Fibroblast of the aortic adventitia (primary cell): ENCODE measurements at places on chromosomes 13 and 19.
A peak's percentile ranks its signal among the peaks of the same experiment; 100 is the strongest.

DNA sequence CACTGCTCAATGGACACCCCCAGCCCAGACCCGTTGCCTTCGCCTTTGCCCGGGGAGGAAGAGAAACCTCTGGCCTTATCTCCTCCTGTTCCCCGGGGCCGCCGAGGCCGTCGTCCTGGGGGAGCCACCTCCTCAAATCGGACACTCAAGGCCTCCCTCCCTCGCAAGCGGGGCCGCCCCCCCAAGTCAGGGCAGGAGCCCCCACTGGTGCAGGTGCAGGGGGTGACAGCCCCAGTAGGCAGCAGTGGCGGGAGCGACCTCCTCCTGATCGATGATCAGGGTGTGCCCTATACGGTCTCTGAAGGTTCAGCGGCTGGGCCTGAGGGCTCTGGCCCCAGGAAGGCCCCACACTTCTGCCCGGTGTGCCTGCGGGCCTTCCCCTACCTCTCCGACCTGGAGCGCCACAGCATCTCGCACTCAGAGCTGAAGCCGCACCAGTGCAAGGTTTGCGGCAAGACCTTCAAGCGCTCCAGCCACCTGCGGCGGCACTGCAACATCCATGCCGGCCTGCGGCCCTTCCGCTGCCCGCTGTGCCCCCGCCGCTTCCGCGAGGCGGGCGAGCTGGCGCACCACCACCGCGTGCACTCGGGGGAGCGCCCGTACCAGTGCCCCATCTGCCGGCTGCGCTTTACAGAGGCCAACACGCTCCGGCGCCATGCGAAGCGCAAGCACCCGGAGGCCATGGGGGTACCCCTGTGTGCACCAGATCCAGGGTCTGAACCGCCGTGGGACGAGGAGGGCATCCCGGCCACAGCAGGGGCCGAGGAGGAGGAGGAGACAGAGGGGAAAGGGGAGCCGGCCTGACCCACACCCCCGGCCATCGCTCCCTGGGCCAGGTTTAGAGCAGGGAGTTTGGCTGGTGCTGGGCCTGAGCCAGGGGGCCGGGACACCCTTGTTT, 2.3 kb downstream of the ZNF524 start:
- no peak for DNase-seq

- DNase-seq, result no peak
Measured at GRCh38 chr13:113768018-113768905, 9.2 kb downstream of the TMEM255B start.

- no peak for DNase-seq
Measured at GRCh38 chr19:15640904-15641597, 354 bp downstream of the CYP4F3 start.

DNA sequence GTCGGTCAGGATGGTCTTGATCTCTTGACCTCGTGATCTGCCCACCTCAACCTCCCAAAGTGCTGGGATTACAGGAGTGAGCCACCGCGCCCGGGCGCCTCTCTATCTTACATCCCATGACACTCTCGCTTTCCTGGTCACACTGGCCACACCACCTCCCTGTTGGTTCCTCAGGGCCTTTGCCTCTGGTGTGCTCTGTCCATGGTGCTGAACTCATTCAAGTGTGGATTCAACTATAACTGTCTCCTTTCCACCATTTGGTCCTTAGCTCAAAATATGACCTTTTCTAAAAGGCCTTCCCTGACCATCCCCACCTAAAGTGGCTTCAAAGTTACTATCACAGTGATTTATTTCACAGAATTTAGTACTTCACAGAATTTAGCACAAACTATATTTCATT, 3.7 kb upstream of the SMIM17 start:
- DNase-seq, result peak; percentile 1

GRCh38 chr13:60944016-60944415, 471.6 kb downstream of the PCDH20 start:
- DNase-seq, result no peak

- peak; percentile 84 for DNase-seq
Measured at GRCh38 chr13:33307843-33308242, 22.3 kb upstream of the STARD13 start.

GRCh38 chr13:49731766-49732165, 40.5 kb upstream of the EBPL start:
- peak; percentile 78 for DNase-seq

- DNase-seq, result no peak
Measured at GRCh38 chr13:110425444-110425780, 118.3 kb downstream of the COL4A2 start.

- DNase-seq, result no peak
Measured at GRCh38 chr19:24051516-24051915, 35.5 kb upstream of the ZNF254 start.

GRCh38 chr19:19423322-19423721, 17.8 kb downstream of the GATAD2A start:
- no peak for DNase-seq

DNA sequence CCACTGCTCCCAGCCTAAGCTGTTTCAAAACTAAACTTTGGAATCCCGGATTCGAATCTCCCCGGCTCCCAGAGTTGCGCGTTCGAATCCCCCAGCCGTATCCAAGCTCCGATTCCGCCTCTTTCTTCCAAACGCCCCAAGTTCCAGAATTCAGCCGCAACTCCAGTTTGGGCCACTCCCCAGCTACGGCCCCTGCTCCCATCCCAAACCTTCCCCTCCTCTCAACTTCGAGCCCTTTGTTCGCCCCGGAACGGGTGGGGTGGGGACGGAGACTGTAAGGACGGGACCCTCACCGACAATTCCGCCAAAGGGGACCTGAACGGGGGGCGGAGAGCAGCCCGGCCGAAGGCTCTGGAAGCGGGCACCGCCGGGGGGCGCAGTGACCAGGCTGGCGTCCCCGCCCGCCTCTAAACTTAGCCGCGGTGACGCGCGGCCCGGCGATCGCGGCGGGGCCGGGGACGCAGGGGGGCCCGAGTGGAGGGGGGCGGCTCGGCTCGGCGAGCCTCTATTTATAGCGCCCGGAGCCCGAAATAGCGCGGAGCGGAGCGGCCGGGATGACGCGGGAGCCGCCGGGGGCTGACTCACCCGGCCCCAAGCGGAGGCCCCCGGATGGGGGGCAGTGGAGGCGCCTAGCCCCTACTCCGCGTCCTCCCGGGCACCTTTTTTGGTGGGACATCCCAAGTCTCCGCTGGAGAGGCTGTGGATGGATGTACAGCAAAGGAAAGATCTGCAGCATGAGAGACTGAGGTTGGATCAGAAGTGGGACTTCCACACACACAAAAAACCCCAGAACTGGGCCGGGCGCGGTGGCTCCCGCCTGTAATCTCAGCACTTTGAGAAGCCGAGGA, 4.9 kb upstream of the ERCC1 start:
- DNase-seq, result no peak

DNA sequence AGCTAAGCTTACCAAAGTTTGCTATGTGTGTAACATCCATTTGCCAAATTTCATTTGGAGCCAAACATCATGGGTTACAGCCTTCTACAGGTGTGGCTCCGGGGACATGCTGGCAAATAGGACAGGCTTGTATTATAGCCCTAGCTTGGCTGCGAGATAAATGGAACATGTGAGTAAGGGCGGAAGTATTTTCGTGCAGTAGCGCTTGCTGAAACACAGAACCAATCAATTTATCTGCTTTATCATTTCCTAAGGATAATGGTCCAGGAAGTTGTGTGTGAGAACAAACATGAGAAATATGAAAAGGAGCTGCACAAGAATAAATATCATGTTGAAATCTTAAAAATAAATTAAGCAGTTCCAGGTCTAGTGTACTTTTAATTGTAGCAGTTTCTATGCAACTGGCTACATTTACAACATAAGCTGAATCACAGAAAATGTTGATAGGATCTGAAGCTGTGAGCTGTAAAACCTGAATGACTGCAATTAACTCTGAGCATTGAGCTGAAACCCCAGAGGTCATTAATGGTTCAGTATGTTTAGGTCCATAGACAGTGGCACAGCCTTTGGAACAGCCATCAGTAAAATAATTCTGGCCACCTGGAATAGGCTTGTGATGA, 22.2 kb upstream of the ZNF100 start:
- no peak for DNase-seq

- no peak for DNase-seq
Measured at GRCh38 chr19:10284065-10284959, 2.4 kb upstream of the ICAM4 start.

DNA sequence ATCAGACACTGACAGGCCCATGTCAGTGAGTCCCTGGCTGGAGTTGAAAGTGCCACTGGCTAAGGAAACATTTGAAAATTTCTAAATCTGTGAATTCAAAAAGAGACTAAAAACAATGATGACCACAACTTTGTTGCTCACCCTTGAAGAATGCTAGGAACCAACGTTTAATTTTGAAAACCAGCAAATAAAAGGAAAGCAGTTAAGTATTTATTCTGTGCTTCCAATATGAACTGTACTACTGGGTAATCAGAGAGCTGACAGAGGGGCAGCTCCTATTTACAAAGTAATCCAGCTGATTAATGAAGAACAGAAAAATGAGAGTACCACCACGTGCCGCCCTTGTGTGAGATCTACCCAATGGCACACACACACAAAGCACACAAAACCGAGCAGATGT, 44.7 kb upstream of the LATS2 start:
- DNase-seq, result no peak

DNA sequence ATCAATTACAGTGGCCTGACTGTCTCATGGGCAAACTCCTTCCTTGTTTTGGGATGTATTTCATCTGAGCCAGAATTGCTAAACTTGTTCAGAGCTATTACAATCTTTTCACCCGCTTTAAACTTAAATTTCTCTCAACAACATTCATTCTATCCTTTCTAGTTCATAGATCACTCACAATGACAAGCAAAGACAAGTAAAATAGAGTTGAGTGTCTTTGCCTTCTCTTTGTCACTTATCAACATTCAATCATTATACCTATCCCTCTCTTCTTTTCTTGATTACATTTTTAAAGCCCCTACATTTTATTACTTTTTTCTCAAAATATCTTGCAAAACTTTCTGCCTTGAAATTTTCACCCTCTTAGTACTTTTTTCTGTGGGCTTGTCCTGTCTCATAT, 1113.1 kb downstream of the PCDH17 start:
- DNase-seq, result no peak

DNA sequence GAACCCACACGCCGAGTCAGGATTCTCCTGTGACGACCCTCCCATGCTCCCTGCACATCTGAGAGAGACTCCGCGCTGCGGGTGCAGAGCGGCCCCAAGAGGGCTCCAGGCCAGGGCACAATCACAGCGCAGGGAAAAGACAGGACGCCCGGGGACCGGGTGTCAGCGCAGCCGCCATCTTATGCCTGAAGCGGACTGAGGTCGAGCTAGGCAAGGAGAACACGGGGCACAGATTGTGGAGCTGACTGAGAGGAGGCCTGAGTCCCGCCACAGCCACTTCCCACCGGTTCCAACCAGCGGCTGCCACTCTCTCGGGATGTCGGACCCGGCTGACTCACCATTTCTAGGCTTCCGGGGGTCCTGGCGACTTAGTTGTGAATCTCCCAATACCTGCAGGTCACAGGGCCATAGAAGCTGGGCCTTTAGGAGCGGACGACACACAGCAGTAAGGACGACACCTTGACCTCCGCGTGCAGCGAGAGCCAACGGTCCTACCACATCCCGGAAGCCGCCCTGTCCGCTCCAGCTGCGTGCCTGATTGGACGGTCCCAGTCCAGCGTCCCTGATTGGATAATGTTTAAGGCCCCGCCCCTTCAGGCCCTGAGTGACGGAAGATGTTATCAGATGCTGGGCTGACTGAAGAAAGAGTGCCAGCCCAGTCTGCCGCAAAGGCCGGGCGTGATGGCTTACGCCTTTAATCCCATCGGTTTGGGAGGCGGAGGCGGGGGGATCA, at the start of gene ZNF728:
Gene ZNF728 (minus strand): TSS at position 487 of the 733 bp plus-strand sequence. CDS start 146 bp downstream, at position 341.
- no peak for DNase-seq

GRCh38 chr13:35714121-35714520, 237.6 kb upstream of the MAB21L1 start:
- DNase-seq, result no peak

DNA sequence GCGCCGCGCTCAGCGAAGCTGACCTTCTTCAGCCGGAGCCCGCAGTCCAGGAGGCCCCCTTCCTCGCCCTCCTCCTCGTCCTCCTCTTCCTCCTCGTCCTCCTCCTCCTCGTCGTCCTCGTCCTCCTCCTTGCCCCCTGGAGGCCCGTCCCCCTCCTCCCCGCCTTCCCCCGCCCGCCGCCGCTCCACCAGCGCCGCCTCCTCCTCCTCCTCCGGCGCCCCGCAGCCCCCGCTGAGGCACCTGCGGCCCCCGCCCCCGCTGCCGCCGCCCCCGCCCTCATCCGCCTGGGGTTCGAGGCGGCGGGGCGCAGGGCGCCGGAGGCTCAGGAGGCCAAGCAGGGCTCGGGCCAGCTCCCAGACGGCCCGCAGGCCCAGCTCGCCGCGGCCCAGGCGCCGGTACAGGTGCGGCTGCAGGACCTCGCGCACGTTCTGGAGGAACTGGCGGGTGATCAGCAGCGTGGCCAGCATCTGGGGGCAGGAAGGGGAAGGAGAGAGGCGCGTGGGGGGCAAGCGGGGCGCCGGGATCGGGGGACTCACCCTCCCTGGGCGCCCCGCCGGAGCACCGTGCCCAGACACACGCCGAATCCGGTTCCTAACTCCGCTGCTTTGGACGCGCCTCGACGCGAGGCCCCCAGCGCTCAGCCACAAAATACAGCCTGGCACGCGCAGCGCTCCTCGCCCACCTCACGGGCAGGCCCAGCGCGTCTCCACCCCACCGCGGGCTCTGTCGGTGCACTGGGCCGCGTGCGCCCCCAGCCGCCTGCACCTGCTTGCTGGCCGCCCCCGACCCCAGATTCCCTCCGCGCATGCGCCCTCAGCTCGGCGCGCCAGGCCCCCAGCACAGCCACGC, 5.9 kb downstream of the ANO8 start:
- DNase-seq, result no peak

DNA sequence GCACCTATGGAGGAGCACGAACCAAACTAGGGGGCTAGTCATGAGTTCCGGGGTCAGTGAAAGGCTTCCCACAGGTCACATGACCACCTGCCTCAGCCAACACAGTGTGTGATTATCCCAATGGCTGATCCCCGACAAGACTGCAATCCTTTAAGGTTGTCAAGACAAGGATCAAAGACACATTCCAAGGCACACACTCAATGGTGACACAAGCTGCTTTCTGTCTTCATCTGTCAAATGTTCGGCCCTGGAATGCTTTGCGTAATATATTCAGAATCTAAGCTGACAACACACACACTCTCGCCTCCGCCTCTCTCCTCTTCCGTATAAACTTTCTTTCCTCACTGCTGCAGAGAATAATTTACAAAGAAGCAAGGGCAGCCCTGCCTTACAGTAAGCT, 11.7 kb downstream of the RANBP3 start:
- DNase-seq, result peak; percentile 88

- no peak for DNase-seq
Measured at GRCh38 chr19:50968716-50969412, 527 bp downstream of the KLK6 start.

- no peak for DNase-seq
Measured at GRCh38 chr13:69524459-69525150, 583.0 kb upstream of the ATXN8OS start.
